NCI-H345 (cell line): ENCODE measurements at places on chromosomes 13 and 19.

DNA sequence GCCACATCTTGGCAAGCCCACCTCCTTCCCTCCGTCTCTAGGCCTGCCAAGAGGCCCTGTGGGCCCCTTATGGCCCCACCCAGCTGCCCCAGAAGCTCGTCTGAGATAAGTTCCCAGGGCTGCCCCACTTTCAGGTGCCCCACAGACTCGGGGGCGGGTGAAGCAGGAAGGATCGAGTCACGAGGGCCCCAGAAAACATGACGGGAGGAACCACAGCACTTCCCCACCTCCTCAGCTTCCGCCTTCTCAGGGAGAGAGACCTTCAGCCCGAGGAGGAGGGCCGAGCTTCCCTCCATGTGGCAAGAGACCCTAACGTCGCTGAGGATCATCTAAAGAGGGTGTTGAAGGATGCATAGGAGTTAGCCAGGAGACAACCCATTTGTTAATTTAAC is 4.5 kb upstream of the IL12RB1 start:
- no peak for DNase-seq

DNA sequence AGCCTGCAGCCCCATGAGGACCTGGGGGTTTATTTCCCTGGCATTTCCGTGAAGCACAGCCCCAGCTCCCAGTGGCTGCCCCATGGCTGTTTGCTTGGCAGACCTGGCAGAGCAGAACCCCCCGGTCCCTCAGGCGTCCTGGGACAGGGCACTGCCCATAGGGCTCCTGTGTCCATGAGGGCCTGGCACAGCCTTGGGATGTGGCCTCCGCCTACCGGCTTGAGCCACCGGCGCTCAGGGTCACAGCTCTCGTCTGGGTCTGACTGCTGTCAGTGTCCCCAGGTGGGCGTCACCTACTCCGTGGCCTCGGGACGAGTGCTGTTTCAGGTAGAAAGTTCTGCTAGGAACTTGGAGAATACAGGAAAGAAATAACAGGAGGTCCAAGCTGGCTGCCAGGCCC is 52.8 kb downstream of the MYO9B start:
- no peak for DNase-seq

DNA sequence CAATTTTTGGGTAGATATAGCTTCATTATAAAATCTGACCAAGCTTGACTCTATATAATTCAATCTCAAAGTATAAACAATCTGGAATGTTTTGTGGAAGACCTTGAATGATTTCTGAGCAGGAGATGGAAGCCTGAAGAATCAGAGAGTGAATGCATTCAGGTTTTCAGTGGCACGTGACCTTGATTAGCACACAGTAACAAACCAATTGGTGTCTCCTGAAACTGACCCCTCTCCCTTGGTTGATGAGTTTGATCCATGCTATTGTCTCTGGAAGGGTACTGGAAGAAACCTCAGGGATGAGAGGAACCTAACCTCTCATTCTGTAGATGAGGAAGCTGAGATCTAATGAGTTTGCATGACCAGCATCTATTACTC is 39.6 kb downstream of the PCDH8 start:
- no peak for DNase-seq

GRCh38 chr19:33953023-33953422 is 156.4 kb downstream of the KCTD15 start:
- no peak for DNase-seq

- peak; percentile 88 for DNase-seq
Measured at GRCh38 chr19:48330012-48330681, 4.8 kb downstream of the EMP3 start.

DNA sequence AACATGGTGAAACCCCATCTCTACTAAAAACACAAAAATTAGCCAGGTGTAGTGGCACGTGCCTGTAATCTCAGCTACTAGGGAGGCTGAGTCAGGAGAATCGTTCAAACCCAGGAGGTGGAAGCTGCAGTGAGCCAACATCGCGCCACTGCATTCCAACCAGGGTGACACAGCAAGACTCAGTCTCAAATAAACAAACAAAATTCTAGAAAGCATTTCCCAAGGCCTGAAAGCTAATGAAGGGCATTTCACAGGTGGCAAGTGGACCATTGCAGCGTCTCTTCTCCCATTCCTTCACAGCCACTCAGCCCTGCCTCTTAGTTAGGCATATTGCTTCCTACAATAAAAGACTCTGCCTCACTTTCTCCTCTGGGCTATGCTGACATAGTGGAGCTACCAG is 13.5 kb upstream of the RXFP2 start:
- DNase-seq: no peak
